ENCODE measurements at places on chromosomes 11 and 22. TPM values are rescaled to one million over a fixed set of nuclear protein-coding genes. Genes with fewer than 3 reads are reported as not detected.

DNA sequence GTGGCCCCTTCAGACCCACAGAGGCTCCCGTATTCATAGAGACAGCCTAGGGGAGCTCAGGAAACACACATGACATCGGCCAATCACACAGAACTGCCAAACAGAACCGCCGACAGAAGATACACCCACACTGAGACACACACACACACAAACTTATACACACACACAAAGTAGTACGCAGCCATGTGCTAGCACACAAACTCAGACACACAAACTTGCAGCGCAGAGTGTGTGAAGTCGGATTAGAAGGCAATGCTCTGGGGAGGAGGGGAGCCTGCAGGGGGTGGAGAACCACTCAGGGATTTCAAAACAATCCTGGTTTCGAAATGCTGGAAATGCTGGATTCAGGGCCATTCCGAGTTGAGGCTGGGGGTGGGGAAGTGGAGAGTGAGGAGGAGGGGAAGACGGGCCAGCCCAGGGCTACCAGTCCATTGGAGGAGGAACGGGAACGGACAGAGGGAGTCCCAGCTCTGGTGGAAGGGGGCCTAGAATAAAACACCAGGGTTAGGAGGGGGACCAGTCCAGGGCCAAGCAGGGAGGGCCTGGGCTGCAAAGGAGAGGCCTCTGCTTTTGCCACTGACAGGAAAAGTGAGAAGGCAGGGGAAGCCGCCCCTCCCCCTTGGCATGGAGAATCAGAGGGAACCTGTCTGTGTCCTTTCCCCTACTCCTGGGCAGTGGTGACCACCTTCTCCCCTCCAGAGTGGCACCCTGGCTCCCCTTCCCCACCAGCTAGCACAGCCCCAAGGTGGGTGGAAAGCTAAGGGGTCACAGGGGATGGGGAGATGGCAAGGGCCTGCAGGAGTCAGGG is 4.4 kb downstream of the BCL9L start:
- H3K36me3 ChIP-seq = no peaks in the 10 kb centered on the region
- H3K4me1 ChIP-seq = peaks cover 50% of the 10 kb centered on the region
- H3K27ac ChIP-seq = peak overlapping the region; percentile 90
- H3K4me3 ChIP-seq = no peak overlapping the region
- DNase-seq = peak; percentile 69
- H3K27me3 ChIP-seq = no peaks in the 10 kb centered on the region

- no peaks in the 10 kb centered on the region for H3K4me1 ChIP-seq
- no peaks in the 10 kb centered on the region for H3K27me3 ChIP-seq
- no peak overlapping the region for H3K4me3 ChIP-seq
- no peak for DNase-seq
- no peaks in the 10 kb centered on the region for H3K36me3 ChIP-seq
Observed at GRCh38 chr11:27233654-27234042, 129.4 kb downstream of the CCDC34 start.

GRCh38 chr11:3939211-3939610 is 83.7 kb downstream of the STIM1 start:
- no peak overlapping the region for H3K4me3 ChIP-seq
- peaks cover 5% of the 10 kb centered on the region for H3K4me1 ChIP-seq
- no peak overlapping the region for H3K27ac ChIP-seq

SPI1 gene
- 24.2 TPM for total RNA-seq

All from pancreas (tissue), 10 donors.